ENCODE measurements at places on chromosomes 6 and 20.

DNA sequence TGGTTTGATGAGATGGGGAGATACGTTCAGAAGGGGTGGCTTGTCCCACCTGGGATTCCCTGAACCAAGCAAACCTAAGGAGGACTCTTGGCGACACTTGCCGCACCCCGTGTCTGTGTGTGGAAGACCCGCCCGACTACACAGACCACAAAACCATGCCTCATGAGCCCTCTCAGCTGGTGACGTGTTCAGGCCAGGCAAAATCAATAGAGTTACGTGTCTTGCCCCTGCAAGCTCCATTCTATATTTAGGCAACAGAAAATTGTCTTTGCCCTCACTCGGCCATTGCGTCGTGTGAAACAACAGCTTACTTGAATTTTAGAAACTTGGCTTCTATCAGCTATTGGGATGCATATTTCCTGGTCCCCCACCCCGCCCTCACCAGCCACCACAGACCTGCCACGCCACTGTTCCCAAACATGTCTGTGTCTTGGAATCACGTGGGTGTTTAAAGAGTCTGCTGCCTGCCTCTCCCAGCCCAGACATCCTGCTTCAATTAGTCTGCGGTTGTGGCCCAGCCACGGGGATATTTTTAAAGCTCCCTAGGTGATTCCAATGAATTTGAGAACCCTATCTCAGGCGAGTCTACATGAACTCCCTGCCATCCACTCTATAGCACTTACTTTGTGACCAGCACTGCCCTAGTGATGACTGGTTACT, 279.2 kb upstream of the EXOC2 start:
- no peak for DNase-seq

DNA sequence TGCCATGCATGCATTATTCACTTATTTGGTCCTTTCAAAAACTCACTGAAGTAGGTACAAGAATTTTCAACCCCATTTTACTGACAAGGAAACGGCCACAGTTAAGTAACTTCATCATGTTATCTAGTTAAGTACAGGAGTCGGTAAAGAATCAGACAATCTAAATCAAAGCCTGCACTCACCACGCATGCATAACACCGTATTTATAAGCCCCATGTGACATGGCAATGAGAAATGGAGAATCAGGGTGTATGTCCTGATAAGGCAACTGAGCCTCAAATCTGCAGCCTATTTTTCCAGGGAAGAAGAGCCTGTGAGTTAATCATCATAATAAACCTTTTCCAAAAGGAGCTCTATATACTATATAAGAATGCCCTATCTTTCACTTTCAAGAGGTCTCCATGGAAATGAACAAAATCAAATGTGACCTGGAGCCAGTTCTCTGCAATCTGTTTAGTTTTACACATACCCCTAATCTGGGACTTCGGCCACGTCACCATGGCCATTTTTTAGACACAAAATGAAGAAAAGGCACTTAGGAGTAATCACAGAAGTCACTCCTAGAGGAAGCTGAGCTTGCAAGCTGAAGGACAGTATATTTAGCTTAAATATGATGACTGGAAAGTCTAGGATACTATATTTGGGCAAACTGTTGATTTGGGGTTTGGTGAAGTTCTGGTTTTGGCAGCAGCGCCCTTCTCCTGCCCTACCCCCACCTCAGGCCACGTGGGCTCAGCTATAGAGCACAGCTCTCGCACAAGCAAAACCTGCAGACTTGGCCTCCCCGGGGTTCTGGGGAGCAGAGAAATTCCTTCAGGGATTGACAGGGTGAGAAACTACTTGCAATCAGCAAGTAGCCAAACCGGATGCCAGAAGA, 19.2 kb downstream of the TRAM2 start:
- no peak for DNase-seq

DNA sequence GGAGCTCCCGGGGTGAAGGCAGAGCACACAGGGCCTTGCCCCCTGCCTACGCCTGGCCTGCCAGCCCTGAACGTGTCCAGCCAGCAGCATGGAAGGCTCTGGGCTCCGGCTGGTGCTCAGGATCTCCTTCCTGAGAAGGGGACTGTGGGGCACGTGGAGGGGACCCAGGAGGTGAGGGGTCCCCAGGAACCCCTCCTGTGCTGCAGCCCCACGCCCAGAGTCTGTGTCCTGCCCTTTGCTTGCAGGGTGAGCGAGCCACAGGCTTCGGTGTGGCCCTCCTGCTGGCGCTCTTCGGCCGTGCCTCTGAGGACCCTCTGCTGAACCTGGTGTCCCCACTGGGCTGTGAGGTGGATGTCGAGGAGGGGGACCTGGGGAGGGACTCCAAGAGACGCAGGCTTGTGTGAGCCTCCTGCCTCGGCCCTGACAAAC, 22.3 kb downstream of the NPEPL1 start:
- DNase-seq = no peak

- DNase-seq = no peak
Observed at GRCh38 chr20:12317433-12317832, 399.7 kb downstream of the BTBD3 start.

DNA sequence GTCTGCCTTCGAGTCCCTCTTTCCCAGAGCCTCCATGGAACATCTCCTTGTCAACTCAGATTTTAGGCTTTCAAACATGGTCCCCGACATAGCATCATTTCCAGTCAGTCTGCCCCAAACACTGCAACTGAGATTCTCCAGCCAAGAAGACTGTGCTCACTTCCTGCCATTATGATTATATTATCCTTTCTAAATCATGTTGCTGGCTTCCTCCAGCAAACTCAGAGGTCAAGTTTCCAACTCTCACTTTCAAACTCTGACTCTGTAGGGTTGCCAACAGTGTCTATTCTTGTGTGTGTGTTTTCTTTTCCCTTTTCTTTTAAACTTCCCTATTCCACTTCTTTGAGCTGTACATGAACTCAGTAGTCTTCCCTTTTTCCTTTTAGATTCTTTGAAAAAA, 61.2 kb upstream of the TRAF3IP2 start:
- DNase-seq = no peak

DNA sequence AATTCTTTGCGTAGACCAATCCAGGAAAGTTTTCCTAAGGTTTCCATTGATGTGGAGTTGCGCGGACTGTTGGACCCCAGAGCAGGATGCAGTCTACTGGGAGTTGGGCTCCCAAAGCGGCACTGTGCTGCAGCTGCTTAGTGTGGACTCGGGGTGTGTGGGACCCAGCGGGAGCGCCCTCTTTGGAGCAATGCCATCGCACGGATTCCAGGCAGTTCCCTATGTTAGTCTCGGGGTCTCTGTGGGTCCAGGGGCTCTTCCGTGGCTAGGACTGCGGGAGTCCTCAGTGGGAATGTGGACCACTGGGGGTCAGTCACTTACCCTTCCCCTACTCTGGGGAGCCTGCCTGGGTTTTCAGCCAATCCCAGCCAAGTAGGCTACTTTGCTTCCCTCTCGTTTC, 151.7 kb upstream of the OLIG3 start:
- no peak for DNase-seq

DNA sequence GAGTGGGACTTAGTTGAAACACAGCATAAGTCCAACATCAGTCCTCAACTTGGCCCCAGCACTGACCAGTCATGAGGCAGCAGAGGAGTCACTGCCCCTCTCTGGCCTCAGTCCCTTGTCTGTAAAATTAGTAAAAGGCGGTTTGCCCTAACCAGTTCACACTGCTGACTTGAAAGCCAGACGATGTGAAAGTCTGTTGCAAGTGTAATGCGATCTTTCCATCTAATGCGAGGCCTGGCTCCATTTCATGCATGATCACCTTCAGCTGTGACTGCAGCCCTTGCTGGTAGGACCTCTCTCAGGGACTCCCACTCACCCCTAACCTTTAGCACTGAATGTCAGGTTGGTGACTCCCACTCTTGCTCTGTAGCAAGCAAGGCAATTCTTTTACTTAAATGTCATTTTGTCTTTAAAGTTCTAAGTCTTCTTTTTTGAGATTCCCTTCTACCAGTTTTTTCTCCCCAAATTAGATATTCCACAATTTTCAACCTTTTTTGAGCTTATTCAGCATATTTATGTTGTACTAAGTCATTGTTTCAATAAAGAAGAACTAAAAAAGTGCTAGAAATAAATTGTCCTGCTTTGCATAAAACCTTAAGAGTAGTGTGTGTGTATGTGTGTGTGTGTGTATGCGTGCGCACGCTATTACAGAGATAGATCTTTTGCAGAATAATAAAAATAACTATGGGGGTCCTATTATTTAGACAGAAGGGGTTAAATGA, 245.5 kb downstream of the PACRG start:
- DNase-seq = no peak

DNA sequence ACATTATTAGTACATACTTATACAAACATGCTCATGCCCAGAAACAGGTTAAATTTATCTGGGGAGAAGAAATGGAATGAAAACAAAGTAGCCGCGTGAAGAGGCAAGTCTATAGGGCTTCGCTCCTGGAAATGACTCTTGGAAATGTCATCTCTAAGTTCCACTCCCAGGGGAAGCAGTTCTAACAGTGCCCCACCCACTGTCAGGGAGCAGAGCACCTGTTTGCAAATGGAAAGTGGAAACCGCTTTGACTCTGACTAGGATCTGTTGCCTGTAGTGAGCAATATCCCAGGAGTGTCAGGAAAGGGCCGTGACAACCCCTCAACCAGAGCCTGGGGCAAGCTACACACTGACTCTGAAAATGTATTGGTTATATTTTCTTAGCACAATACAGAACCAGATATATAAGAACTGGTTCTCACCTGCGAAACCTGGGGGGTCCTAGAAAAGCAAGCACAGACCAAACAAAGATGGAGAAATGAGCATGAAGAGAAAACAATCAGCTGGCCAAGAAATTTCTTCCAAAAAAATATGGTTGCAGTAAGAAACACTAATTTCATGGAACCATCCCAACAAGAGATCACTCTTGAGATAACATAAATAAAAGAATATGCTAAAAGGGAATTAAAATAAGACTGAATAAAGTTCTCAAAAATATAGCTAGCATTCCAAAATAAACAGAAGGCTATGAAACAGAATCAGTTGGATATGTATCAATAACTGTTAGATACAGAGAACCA, 47.5 kb upstream of the CRISP1 start:
- DNase-seq = no peak

DNA sequence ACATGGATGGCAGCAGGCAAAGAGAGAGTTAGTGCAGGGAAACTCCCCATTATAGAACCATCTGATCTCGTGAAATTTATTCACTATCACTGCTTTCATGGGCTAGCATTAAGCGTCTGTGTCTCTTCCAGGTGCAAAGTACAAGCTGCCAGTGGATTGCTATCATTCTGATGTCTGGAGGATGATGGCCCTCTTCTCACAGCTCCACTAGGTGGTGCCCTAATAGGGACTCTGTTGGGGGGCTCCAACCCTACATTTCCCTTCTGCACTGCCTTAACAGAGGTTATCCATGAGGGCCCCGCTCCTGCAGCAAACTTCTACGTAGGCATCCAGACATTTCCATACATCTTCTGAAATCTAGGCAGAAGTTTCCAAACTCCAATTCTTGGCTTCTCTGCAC, 347.8 kb upstream of the HS3ST5 start:
- DNase-seq = no peak

GRCh38 chr6:98970469-98970868, 22.7 kb upstream of the FBXL4 start:
- no peak for DNase-seq

- no peak for DNase-seq
Observed at GRCh38 chr6:137224799-137225198, 5.6 kb upstream of the IFNGR1 start.

GRCh38 chr20:22324505-22324904, 259.9 kb downstream of the FOXA2 start:
- no peak for DNase-seq

GRCh38 chr6:125144822-125145221, 8.8 kb upstream of the TPD52L1 start:
- no peak for DNase-seq

DNA sequence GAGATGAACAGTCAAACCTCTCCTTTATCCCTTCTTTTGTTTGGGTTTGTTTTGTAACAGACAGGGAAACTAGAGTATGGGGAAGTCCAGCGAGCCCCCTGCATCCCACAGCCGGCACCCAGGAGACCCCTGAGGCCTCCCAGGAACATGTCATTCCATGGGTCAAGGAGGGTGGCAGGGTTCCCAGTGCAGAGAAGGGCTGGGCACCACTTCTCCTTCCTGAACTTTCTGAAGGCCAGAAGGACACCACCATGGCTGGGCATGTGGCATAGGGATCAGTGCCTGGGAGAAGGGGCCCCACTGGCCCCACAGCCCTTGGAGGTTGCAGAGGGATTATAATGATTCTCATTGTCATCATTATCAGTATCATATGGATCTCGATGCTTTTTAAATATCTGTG, 13.9 kb upstream of the CST7 start:
- no peak for DNase-seq

DNA sequence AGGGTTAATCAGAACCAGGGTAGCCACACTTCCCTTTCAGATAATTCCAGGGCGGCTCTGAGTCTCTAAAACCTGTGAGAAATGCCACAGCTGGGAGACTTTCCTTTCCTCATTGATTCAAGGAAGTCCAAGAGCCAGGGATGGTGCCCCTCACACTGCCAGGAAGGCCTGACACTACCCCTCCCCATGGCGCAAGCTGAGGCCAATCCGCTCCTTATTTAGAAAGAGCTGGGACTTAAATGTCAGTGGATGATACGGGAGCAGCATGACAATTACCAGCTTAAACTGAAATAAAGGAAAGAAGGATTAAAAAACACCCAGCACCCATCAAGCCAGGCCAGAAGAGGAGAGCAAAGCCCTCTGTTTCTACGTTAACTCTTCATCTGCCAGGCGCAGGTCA, 244.4 kb downstream of the LRFN2 start:
- DNase-seq = no peak

DNA sequence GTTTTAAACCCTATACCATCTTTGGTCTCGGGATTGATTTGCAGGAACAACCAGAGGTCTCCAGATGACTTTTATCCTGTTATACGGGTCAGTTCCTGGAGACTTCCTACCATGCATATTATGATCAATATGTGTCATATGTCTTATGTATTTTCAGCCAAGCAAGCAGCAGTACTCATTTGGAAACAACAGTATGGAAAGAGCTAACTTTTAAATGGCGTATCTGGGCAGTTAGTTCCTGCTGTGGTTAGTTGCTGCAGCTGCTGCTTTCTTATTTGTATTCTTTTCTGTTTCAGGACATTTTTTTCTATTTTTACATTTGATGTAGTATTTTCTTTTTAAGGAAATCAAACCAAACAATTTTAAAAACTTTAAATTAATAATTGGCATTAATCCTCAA, 207.5 kb downstream of the MANEA start:
- DNase-seq = no peak

- no peak for DNase-seq
Observed at GRCh38 chr6:57328074-57328473, 10.6 kb downstream of the PRIM2 start.

Measured in Caco-2 (cell line).